ENCODE measurements at places on chromosomes 2 and 18.
A peak's percentile ranks its signal among the peaks of the same experiment; 100 is the strongest.

DNA sequence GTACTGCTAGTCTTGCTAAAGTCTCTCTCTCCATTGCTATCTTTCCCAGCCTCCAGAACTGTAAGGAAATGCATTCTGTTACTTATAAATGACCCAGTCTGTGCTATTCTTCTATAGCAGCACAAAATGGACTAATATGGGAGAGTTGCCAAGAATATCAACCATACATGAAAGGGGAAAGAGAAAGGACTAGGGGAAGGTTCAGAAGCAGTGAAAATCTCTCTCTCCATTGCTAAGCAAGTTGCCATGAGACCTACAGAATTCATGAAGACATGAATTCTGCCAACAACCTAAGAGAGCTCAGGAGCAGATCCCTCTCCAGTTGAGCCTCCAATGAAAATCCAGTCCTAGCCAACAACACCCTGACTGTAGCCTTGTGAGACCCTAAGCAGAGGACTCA lies 3.6 kb upstream of the TRABD2A start:
- no peak for DNase-seq

DNA sequence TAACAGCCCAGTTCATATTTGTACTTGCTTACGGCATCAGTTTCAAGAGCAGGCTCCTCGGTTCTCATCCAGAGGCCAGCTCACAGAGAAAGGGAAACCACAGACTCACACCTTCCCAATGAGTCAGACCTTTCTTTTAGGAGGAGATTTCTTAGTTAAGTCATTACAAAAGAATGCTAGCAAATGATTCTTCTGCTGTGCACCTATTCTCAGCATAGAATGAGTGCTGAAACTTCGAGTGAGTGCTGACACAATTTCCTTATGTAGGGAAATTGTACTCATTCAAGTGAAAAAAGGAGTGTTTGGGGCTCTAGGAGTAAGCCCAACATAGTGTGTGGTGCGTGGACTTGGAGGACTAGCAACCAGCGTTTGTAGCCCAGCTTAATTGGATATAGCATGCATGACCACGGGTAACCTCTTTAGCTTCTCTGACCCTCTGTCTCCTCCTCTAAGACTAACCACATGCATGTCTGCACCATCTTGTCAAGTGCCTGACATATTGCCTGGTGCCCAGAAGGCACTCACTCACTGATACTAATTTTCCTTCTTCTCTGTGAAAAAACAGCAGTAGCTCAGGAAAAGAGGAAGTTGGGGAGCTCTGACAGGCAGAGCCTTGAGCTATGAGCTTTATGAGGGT lies 87.0 kb downstream of the ALPK2 start:
- no peak for DNase-seq

DNA sequence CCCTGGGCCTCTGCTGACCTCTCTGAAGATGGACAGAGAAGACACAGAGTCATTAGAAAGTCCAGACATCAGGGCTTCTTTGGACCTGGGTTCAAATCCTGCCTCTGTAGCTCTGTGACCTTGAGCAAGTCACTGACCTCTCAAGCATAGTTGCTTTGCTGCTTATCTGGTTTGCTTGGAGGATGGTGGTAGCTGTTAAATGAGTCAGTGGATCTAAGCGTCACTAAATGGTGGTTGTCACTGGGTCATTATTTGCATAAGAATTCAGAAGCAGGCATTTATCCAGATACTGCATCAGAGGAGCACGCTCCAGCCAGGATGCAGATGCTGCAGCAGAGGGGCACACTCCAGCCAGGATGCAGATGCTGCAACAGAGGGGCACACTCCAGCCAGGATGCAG lies 229.2 kb downstream of the GLI2 start:
- no peak for DNase-seq

DNA sequence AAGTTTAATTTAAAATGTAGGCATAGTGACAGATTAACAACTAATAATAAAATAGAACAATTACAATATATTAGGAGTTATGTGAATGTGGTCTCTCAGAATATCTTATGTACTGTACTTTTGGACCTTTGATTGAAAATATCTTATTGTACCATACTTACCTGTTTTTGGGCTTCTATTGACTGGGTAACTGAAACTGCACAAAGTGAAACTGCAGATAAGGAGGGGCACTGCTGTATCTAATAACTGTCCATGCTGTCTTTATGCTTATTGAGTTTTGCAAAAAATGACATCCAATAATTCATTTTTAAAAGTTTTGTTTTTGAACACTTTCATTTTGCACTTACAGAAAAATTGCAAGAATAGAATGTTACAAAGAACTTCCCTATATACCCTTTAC lies 19.9 kb downstream of the BIRC6 start:
- no peak for DNase-seq

- no peak for DNase-seq
These were observed 78.7 kb downstream of the USP40 start for GRCh38 chr2:233487748-233488345.

DNA sequence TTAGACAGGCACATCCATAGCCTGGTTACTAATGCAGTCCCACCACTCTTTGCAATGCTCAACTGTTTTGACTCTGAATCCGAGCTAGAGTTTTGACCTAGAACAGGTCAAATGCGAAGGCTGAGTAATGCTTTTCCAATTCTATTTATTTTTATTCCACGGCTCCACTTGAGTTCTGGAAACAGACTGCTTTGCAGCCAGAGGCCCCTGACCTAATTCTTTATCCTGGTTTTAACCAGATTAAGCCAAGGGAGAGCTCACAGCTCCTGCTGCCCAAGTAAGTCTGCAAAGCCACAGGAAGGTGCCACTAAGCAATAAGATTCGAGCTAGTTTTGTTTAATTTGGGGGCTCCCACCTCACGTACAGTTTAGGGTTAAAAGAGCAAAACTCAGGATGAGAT lies 51.4 kb downstream of the MREG start:
- DNase-seq, result peak; percentile 78

DNA sequence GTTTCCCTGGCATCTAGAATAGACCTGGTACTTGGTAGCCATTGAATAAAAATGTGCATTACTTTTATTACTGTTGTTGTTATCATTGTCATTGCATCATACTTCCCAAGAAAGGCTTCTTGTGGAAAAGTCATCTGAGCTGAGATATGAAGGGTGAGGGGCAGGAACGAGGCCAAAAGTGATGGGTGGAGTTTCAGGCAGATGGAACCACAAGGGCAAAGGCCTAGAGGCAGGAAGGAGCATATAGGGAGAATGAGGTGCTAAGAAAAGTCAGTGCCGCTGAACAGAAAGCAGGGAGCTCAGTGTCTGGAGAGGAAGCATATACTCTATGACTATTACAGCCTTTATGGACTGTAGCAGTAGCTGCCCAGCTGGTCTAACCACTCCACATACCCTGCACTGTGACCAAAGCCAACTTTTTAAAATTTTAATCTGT lies 219.3 kb downstream of the SPP2 start:
- no peak for DNase-seq

- no peak for DNase-seq
These were observed 49.0 kb upstream of the TFCP2L1 start for GRCh38 chr2:121333834-121334558.

DNA sequence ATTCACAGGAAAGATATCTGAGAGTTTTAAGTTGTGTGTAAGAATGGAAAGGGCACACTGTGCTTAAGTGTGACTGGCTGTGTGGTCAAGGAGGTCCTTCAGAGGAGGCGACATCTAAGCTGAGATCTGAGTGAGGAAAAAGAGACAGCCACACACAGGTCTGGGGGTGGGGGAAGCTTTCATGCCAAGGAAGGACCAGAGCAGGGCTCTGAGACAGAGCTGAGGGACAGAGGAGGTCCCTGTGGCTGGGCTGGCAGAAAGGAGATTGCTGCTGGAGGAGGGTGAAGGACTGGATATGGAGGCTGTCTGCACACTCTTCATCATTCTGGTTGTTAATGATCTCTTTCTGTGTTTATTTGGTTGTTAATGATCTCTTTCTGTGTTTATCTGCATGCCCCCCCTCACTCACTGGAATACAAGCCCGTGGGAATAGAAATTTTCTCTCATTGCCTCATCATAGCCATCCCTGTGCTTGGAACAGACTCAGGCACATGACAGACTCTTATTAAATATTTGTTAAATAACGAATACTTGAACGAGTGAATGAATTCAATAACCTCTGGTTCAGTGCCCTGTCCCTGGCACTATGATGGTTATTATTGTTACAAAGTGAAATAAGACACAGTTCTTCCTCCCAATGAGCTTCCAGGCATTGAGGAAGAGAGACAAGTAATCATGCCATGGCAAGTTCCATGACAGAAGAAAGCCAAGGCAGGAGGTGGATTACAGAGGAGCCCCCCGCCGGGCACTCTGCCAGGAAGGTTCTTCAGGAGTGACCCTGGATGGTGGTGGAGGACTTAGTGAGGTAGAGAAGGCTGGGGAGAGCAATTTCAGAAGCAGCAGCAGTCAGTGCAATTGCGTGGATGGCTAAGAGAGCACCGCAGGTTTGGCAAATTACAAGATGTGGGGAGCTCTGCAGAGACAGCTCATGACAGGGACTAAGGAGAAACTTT lies 399.4 kb upstream of the HS6ST1 start:
- DNase-seq, result no peak

DNA sequence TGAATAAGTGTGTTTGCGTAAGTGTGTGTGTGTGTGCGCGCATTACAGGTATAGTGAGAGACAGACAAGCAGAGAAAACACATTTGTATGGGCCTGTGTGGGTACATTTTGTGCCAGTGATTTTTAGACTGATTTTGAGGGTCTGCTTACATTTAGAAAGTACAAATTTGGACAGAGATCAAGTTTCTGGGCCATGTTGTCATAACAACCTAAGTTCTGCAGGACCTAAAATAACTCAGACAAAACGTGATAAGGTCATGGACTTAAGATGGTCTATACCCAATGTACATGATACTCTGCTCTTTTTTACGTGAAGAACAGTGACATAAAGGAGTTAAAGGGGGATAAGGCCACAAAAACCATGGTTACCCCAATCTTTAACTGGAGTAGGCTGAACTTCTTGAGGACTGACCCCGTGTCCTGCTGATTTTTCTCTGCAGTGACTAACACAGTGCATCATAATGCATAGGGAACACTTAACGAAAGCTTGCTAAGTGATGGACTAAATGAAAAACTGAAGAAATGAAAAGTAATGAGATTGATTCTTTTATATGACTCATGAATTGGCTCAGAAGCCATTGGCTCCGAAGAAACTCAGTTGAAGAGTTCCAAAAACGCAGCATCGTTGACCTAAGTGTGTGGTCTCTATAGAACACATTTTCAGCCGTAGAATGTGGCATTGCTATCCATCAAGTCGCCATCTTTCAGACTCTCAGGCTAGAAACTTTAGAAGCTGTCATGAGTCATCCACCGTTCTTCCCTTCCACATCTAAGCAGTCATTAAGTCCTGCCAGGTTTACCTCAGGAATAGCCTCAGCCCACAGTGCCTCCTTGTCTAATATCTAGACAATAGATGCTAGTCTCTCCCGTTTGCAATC lies 61.6 kb upstream of the NCOA1 start:
- no peak for DNase-seq

DNA sequence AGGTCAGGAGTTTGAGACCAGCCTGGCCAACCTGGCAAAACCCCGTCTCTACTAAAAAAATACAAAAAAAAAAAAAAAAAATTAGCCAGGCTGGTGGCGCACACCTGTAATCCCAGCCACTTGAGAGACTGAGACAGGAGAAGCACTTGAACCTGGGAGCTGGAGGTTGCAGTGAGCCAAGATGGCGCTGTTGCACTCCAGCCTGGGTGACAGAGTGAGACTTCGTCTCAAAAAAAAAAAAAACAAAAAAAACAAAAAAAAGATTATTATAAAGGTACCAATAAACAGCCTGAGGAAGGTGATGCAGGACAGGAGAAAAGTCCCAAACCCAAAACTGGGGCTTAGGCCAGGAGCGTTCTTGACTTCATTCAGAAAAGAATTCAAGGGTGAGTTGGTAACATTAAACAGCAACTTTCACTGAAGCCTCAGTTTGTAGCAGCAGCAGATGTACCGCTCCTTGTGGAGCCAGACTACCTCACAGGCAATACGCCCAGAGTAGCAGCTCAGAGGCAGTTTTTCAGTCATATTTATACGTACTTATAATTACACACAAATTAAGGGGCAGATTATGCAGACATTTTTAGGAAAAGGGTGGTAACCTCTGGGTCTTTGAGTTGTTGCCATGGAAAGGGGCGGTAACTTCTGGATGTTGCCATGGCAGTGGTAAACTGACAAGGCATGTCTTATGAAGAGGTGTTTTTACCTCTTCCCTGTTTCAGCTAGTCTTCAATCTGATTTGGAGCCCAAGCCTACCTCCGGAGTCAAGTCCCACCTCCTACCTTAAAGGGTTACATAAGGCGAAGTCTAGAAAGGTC lies 1596.6 kb upstream of the CELF4 start:
- DNase-seq, result no peak

- no peak for DNase-seq
These were observed 103.4 kb upstream of the ITGA6 start for GRCh38 chr2:172323861-172324597.

- no peak for DNase-seq
These were observed 107.4 kb downstream of the ARL6IP6 start for GRCh38 chr2:152825834-152826233.

GRCh38 chr2:192030289-192030688 lies 164.4 kb downstream of the TMEFF2 start:
- DNase-seq, result no peak

GRCh38 chr2:133389569-133389968 lies 178.7 kb downstream of the NCKAP5 start:
- DNase-seq, result no peak

DNA sequence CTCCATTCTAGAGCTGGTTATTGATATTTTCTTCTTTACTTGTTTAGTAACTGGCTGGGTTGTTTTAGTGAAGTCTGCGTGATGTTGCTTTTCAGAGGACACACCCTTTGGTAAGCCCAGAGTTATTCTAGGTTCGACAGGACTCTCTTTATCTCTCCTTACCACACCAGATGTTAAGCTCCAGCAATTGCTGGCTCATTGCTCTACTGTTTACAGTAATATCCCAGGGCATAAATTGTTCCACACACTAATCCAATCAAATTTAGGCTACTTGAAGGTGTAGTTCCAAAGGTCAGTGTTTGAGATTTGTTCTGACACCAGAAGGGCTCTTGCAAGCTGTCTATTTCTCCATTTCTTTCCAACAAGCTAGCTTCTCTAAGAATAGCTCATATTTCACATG lies 506.6 kb downstream of the NR4A2 start:
- no peak for DNase-seq

DNA sequence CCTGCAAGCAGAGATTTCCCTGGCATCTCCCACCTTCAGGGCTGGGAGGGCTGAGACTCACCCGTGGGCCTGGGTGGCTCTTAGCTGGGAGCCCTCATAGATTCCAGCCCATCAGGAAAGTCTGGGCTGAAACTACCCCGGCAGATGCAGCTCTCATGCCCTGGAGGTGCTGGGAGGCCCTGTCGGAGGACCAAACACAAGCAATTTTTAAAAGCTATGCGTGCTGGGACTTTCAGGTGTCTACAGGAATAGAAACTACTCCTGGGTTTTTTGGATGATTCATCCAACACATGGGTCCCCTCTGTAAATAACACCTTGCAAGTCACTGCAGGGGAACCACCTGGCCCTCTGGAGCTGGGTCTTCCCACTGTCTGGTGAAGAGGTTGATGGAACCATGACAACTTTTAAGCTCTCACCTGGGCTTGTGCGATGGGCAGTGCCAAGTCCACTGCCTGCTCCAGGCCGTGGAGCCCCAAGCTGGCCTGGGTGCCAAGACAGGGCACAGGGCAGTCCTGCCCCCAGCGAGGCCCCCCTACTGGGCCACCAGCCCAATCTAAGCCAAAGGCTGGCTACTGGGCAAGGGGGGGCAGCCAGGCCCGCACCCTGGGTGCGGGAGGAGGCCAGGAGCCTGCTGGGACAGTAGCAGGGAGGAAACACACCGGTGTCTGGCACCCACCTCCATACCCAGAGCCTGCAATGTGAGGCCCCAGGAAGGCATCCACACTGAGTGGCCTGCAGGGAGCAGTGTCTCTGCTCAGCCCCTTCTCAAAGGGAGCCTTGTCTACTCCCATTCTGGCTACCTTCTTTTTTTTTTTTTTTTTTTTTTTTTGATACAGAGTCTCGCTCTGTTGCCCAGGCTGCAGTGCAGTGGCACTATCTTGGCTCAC lies 1.1 kb upstream of the GPR55 start:
- DNase-seq, result no peak

Measured in brain pericyte (primary cell).